Upper lobe of right lung (tissue), 1 donor: ENCODE measurements at places on chromosomes 5 and 9.

DNA sequence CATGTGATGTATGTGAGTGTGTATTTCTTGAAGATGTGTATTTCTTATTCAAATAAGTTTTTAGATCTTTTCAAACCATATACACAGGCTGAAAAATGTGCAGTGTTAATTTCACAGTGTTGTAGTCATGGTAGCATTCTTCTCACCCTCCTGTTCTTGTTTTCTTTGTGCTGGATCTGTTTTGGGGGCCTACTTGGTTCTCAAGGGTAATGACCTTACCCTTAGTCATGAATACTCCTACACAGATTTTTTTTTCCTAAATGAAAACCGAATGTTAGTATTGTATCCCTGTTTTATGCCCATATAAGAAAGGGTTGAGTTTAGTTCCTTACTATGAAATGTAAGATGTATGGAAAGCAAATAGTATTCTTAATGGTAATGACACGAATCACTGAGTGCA, 88.0 kb downstream of the SLC44A1 start:
- DNase-seq, result no peak

DNA sequence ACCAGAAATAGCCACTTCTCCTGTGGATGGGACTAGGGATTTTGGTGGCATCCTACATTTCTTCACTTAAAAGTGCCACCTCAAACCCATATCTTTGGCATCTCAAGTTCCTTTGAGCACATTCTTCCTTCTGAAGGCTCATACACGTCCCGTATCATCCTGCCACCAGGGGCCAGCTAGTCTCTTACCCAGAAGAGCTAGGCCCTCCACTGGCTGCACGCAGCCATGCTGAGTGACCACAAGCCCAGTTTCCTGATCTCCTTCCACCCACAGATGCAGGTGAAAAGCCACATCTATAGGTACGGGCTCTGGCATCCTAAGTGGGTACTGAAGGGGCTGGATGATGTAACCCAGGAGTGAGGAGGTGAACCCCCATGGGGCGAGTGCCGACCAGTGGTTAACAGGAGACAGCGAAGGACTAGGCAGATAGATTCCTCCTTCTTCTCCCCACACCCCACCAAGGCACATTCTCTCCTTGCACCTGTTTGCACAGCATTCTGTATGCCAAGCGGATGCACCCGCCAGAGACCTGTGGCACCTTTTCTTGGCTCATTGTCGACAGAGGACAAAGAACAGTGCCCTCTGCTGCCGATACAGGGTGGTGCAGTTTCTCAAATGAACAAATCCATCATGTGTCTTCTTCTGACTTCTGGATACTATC, 14.4 kb upstream of the SCGB3A1 start:
- DNase-seq, result peak; percentile 78

- DNase-seq, result no peak
Observed at GRCh38 chr9:124302921-124303320, 45.2 kb downstream of the NEK6 start.

DNA sequence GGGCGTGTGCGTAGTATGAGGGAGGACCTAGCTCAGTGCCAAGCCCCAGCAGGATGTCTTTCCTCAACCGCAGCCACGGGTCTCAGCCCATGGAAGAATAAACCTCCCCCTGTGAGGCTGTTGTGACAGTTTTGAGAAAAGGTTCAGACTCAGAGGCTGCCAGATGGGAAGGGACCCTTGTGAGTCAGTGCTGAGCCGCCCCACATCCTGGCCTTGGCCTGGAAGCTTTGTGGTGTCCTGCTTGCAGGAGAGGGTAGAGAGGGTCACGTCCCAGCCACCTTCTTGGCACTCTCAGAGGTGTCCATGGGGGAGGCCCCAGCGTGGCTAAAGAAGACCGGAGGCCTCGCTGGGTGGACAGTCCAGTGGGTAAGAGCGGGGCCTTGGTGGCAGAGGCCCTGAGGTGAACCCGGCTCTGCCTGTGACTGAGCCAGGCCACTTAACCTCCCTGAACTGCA, 2.8 kb downstream of the GRHPR start:
- DNase-seq, result no peak

DNA sequence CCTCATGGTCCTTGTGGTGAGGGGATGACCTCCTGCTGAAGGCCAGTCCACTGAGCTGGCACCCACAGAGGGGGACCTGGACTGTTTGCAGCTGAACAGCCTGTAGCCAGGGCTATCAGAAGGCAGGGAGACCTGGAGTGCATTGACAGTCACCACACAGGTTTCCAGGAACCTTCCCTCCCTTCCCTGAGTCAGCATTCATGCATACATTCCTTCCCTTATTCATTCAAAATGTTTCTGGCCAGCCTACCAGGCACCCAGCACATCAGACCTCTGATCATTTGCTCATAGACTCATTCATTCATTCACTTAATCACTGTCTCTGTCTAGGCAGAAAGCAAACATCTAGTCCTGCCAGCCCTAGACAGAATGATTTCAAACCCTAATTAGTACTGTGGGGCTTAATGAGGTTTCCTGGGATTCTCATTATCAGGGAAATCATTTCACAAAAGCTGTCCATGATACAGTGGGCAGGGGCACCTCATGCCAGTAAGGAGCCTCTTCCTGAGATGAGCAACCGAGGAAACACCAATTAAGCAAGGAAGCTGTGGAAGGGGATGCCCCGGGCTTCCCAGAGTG, 110.1 kb upstream of the PPP1R26 start:
- DNase-seq, result no peak

DNA sequence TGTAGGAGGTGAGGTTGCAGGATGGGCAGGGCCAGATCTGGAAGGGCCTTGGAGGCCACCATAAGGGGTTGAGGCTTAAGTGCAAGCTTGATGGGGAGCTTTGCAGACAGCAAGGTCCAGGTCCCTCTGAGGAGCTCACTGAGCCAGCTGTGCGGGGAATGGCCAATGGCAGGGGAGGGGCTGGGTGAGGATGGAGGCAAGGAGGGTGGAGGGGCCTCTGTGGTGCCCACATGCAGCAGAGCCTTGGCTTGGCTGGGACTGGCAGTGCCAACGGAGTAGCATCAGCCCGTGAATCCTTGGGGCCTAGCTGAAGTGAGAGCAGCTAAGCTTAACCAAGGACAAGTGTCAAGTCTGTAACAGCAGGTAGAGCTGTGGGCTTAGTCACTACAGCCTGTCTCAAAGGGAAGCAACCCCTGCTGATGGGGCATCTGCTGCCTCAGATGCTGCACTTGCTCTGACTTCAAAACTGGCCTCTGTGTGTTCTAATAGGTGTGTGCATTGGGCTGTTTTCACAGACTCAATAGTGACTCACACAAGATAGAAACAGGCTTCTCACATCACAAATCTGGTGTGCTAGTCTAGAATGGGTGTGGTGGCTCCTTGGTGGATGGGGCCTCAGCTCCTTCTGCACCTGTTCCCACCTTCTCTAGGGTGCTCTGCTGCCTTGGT, 16.3 kb downstream of the GALNT12 start:
- DNase-seq, result no peak

DNA sequence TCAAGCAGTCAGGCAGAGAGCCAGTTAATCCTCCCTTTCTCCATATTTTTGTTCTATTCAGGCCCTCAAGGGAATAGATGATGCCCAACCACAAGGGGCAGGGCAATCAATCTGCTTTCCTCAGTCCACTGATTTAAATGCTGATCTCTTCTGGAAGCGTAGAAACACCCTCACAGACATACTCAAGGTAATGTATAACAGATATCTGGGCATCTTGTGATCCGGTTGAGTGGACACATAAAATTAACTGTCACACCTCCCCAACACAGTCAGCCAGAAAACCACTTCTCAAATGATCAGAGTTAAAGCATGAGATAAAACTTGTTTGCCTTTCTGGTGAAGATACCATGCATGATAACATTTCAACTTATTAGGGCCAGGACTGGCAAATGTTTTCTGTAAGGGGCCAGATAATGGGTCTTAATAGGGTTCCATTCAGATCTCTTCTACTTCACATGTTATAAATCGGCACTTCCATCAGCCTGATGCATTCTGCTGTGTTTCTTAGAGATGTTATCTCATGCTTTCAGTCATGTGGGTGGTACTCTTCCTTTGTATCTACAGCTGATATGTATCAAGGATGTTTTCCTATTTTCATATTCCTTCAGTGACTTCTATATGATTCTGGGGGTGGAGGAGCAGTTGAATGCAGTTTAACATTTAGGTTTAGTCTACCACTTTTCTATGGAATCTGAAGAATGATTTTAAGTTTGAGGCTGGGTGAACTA, 58.9 kb upstream of the CNTLN start:
- DNase-seq, result no peak

DNA sequence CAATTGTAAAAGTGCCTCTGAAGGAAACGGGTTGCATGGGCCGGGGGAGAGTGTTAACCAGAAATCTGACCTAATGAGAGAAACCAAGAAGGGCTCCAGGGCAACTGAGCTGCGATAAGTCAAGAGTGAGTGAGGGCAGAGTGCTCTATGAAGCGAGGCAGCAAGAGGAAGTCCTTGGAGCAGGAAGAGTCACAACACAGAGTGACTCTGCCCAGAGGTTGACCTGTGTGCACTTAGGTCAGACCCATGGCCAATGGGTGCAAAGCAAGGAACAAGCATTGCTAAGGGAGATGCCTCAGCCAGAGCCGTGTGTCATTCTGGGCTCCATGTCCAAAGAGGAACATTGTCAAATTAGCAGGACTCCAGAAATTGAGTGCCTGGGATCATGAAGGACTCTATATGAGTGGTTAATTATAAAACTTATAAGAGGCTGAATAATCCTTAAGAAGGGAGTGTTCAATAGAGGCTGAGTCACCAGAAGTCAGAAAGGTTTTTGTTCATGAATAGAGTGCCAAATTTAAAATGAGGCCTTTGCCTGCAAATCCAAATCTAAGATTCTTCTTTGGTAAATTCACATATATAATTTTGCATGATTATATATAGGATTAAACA, 438.5 kb downstream of the MED10 start:
- DNase-seq, result no peak

DNA sequence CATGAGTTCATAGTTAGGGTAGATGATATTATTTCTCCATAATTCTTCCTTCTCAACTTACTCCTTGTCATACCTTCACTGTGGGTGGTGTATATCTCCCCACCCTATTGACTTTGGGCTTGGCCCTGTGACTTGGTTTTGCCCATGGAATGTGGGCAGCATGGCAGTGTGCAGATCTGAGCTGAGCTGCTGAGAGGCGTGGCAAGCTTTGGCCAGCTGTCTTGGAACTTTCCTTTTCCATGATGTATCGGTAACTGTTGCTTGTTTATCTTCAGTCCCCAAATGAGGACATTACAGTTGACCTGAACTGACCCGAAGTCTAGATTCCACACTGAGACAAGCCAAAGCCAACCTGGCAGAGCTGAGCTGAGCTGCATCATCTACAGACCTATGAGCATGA, 70.4 kb downstream of the RALGPS1 start:
- DNase-seq, result no peak
